Kidney (tissue), 22 donors: ENCODE measurements at places on chromosomes 16 and 17. TPM values are rescaled to one million over a fixed set of nuclear protein-coding genes. Genes with fewer than 3 reads are reported as not detected.

DNA sequence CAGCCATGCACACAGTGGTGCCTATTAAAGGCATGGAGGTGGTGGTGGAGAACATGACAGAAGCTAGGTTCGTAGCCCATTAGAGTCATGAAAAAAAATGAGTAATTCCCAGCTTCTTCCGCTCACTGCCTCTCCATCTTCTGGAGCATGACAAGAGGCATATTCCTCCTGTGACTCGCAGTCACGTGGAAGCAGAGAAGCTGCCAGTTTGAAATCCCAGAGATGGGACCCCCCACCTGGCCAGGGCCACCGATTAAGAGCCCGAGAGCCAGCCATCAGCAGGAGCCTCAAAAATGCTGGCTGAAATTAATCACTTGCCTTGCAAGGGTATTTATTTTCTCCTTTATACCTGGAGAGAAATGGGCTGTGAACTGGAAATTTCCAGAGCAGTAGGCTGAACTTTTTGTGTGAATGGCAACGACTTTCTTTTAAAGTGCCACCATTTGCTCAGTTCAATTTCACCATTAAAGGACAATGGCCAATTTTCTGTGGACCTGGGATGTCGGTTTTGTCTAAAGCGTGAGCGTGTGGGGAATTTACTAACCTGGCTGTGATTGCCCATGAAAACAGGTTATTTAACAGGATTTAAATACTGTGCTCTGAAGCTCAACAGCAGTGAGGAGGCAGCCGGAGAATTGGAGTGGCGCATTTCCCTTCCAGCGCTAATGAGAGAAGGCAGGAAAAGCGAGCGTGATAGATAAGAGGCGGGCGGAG, 189.7 kb upstream of the SDK2 start:
- no peak overlapping the region for H3K27ac ChIP-seq
- no peaks in the 10 kb centered on the region for H3K4me1 ChIP-seq
- DNase-seq: no peak
- no peaks in the 10 kb centered on the region for H3K36me3 ChIP-seq
- H3K27me3 ChIP-seq: no peaks in the 10 kb centered on the region

DNA sequence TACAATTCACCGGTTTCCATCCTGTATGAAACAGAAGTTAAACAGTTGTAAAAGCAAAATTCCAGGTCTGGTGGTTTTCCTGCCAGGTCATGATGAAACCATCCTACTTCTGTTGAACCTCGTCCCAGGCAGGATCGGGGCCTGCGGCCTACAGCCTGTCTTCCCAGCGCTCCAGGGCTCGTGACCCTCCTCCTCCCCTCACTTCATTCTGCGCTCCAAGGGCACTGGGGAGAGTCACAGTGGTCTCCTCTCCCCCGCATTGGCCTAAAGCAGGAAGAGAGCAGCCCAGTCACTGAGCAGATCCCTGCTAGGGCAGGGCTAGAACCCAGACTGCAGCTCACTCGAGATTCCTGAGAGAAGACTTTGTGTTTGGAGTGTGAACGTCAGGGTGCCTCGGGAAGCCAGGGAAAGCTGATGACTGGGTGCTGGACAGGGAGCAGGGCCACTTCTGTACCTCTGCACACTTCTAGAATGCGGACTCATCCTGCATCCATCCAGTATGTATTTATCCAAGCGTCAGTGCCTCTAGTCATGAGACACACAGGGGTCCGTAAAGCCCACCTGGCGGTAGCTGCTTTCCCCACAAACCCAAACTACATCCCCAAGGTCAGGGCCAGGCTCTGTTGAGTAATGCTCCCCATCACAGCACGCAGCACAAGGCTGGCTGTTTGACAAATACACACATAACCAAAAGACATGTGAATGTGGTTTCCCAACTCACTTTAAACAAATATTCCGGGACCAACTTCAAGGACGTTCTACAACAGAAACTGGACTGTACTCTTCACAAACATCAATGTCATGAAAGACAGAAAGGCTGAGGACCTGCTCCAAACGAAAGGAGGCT, 1.7 kb upstream of the ITGAE start:
- H3K4me3 ChIP-seq: no peak overlapping the region
- no peak for DNase-seq
- H3K4me1 ChIP-seq: no peaks in the 10 kb centered on the region
- no peak overlapping the region for H3K27ac ChIP-seq
- H3K27me3 ChIP-seq: no peaks in the 10 kb centered on the region
- no peaks in the 10 kb centered on the region for H3K36me3 ChIP-seq

DNA sequence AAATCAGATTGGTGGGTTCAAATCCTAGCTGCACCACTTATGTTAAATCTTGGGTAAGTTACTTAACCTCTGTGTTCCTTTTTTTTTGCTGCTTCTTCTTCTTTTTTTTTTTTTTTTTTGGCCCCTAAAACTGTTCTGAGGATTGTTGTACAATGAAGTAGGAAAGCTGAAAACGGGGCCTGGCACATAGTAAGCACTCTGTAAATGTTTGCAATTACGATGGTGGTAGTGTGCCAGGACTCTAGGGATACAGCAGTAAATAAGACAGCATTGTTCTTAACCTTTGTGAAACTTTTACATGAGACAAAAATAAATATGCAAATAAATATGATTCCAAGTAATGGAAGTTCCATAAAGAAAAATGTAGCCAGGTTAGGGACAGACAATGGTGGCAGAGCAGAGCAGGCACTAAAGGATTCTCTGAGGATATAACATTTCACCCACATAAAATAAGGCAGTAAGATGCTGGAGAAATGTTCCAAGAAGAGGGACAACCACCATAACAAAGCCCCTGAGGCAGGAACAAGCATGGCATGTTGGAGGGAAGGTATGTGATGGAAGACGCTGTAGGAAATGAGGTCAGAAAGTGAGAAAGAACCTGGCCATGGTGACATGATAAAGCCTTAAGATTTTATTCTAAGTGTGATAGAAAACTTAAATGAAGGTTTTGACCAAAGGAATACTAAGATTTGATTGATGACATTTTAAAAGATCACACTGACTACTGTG, 127.3 kb downstream of the NLK start:
- no peak overlapping the region for H3K4me3 ChIP-seq
- no peak overlapping the region for H3K27ac ChIP-seq
- H3K4me1 ChIP-seq: peaks cover 9% of the 10 kb centered on the region
- DNase-seq: no peak

- no peak overlapping the region for H3K4me3 ChIP-seq
- peaks cover 7% of the 10 kb centered on the region for H3K4me1 ChIP-seq
- H3K36me3 ChIP-seq: no peaks in the 10 kb centered on the region
- H3K27me3 ChIP-seq: no peaks in the 10 kb centered on the region
- DNase-seq: no peak
These were observed 12.8 kb downstream of the CYTH1 start for GRCh38 chr17:78769196-78769773.

DNA sequence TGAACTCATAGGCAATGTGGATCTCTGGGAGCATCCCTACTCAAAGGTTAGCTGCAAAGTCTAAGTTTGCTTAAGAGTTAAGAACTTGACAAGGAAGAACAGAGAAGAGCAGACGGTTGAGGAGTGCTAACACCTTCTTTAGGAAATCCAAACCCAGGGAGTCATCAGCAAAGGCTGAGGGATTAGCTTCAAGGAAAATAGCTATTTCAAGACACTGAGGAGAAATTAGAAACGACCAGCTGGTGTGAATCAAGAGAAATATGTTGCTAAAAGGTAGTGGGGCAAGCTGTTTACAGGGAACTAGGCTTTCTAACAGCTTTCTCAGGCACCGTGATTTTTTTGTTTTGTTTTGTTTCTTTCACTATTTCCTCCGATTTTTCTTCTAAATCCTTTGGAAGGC, 90.7 kb downstream of the CDH8 start:
- H3K27ac ChIP-seq: no peak overlapping the region
- H3K27me3 ChIP-seq: no peaks in the 10 kb centered on the region
- peak; percentile 7 for DNase-seq
- no peaks in the 10 kb centered on the region for H3K4me1 ChIP-seq
- H3K4me3 ChIP-seq: no peak overlapping the region
- H3K36me3 ChIP-seq: no peaks in the 10 kb centered on the region

DNA sequence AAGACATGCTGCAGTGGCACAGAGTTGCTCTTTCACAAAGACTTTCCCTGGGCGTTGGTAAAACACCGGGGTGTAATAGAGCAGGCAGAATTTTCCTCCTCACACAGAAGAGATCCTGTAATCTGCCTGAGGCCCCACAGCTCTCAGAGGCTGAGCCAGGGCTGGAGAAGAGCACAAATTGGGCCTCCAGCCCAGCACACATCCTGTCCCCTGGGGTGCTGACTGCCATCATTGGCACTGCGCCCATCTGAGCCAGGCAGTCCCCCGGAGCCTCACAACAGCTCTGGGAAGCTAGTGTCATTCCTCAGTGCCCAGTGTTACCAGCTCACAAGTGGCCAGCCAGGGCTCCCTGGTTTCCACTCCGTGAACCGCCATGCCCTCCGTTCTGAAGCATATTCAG, 119.4 kb downstream of the SOCS1 start:
- H3K4me1 ChIP-seq: peaks cover 27% of the 10 kb centered on the region
- no peak overlapping the region for H3K27ac ChIP-seq
- no peak for DNase-seq
- no peak overlapping the region for H3K4me3 ChIP-seq

DNA sequence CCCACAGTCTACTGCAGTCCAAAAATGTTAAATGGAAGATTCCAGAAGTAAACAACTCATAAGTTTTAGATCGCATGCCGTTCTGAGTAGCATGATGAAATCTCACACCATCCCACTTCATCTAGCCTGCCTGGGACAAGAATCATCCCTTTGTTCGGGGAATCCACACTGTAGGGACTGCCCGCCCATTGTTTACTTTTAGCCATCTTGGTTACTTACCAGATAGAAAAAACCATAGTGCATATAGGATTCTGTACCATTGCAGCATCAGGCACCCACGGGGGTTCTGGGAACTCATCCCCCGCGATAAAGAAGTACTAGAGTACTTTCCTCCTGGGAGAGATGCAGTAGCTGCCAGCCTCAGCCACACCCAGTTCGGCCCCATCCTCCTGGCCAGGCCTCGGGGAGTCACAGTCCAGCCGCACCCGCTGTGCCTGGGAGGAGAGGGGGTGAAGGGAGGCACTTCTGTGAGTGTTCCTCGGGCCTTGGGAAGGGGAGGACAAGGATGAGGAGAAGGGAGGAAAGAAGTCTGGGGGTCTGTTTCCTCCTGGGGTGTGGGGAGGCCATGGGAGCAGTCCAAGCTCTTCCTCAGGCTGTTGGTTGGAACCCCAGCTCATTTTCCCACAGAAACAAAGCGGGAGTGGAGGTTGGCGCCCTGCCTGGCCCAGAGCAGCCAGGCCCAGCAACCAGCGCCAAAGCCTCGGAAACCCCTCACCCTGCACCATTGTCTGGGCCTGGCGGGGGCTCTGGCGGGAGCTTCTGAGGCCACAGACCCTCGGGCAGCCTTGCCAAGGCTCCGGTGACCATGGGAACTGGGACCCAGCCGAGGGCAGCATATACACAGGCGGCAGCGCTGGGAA, 8.9 kb downstream of the TRIM47 start:
- H3K4me1 ChIP-seq: no peaks in the 10 kb centered on the region
- DNase-seq: no peak
- no peaks in the 10 kb centered on the region for H3K36me3 ChIP-seq
- H3K4me3 ChIP-seq: no peak overlapping the region
- no peak overlapping the region for H3K27ac ChIP-seq

GRCh38 chr17:77935121-77935571, 23.4 kb upstream of the TNRC6C start:
- no peak overlapping the region for H3K27ac ChIP-seq
- H3K36me3 ChIP-seq: no peaks in the 10 kb centered on the region
- H3K4me1 ChIP-seq: no peaks in the 10 kb centered on the region

DNA sequence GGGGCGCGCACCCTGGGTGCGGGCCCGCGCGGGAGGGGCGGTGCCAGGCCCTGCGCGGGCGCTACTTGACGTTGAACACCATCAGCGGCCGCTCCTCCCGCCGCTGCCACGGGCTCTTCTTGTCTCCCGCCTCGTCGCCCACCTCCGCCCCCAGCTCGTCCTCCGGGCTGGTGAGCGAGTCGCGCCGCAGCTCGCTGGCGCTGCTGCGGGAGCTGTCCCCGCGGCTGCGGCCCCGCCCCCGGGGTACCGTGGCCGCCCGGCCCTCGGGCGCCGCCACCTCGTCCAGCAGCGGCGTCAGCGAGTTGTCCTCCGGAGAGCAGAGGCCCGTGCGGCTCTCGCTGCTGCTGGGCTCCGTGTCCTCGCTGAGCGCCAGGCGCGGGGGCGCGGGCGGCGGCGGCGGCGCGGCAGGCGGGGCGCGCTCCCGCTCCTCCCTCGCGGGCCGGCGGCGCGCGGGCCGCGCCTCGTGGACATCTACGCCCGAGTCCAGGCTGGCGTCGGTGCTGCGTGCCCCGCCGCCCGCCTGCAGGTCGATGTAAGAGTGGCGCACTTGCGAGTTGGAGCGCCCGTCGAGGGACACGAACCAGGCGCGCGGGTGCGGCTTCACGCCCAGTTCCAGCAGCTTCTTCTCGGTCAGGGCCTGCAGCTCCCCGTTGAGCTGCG, 8.7 kb downstream of the GRN start:
- no peak for DNase-seq
- no peaks in the 10 kb centered on the region for H3K27me3 ChIP-seq
- H3K4me3 ChIP-seq: no peak overlapping the region
- no peak overlapping the region for H3K27ac ChIP-seq

DNA sequence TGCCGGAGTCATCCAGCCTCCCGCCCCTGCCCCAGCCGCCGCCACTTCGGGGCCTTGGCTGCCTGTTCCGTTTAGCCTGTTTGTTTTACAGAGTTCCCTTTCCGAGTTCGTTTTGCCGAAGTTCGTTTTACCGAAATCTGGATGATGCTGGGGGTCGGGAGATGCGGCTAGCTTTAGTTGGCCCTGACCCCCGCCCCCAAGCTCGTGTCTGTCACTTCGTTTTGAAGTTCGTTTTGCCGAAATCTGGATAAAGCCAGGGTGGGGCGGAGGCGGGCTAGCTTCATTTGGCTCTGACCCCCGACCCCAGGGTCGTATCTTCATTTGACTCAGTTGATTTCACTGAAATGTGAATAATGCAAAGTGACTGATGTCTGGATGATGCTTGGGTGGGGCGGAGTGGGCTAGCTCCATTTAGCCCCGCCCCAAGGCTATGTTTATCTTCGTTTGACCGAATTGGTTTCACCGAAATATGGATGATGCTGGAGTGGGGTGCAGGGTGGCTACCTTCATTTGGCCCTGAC, 591 bp downstream of the PSMD7 start:
- no peaks in the 10 kb centered on the region for H3K27me3 ChIP-seq
- H3K4me3 ChIP-seq: peak overlapping the region; percentile 71
- DNase-seq: peak; percentile 44

DNA sequence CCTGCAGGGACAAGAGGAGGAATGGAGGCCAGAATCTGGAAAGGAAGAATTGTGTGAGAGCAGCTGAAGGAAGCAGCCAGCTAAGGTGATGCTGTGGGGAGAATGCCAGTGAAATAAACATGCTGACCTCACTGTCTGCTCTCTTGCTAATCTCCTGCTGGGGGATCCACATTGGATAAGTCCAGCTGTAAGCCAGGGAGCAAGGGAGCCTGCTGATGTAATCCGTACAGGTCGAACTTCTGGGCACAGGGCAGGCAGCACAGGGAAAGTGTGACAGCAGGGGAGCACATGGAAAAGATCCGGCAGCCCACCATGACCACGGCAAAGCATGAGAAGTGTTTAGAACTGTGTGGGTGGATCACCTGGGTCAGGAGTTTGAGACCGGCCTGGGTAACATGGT, 7.5 kb upstream of the XPO6 start:
- H3K4me1 ChIP-seq: no peaks in the 10 kb centered on the region
- H3K27ac ChIP-seq: no peak overlapping the region
- no peaks in the 10 kb centered on the region for H3K36me3 ChIP-seq
- H3K4me3 ChIP-seq: no peak overlapping the region
- H3K27me3 ChIP-seq: no peaks in the 10 kb centered on the region

GRCh38 chr17:51166987-51167931, 1.0 kb downstream of the NME2 start:
- H3K36me3 ChIP-seq: no peaks in the 10 kb centered on the region
- peak overlapping the region; percentile 98 for H3K4me3 ChIP-seq
- DNase-seq: peak; percentile 83
- H3K27me3 ChIP-seq: no peaks in the 10 kb centered on the region

The ZNF319 gene
- 10.9 TPM for total RNA-seq

The ABCA9 gene
- total RNA-seq: 2.0 TPM

The TMEM88 gene
- total RNA-seq: 17.6 TPM
